ENCODE measurements at places on chromosomes 2 and 18. TPM values are rescaled to one million over a fixed set of nuclear protein-coding genes. Genes with fewer than 3 reads are reported as not detected.

GRCh38 chr2:241132538-241133435 is 16.5 kb downstream of the PASK start:
- no peak for DNase-seq

- no peak for DNase-seq
These were observed 27.7 kb downstream of the RAB10 start for GRCh38 chr2:26061539-26061938.

IL36B gene
- total RNA-seq, result not detected

DNA sequence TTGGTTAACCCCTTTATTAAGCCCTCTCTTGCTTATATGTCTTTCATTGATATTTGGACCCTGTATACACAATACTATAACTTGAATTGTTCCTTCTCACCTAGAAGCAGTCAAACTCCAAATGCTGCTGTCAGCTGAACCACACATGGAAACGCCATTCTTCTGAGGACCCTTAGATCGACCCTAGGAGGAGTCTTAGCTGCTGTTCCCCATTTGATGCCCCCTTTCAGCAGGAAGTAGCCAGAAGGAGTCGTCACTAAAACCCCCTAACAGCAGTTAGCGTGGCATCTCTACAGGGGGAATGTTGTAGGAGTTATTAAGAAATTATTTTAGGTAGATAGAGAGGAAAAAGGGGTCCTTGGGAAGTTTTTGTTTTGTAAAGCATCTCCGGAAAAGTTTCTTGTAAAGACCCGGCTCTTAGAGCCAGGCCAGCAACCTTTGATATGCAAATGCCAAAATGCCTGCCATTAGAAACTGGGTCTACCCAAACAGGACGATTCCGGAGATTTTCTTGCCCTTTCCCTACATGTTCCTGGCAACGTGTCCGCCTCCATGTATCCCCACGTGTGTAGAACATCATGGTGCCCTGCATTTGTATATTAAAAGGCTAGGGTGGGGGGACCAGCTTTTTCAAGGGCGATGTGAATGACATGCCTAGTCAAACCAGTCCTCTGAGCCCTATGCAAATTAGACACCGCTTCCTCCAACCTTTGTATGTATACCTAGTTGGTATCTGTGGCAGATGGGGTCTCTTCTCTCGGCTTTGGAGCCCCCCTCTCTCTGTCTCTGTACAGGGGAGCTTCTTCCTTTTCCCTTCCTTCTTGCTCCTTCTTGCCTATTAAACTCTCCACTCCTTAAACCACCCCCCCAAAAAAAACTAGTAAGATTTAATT is 638.4 kb upstream of the POU3F3 start:
- no peak for DNase-seq

CELF4 gene
- 0.44 TPM for total RNA-seq

Data from endothelial cell (in vitro differentiated cells).